Left lung (tissue), 14 donors: ENCODE measurements at places on chromosomes 5 and 9.

GRCh38 chr9:75551861-75552260, 338.6 kb upstream of the PCSK5 start:
- no peaks in the 10 kb centered on the region for H3K4me1 ChIP-seq
- no peak overlapping the region for H3K4me3 ChIP-seq
- no peaks in the 10 kb centered on the region for H3K36me3 ChIP-seq

- H3K4me1 ChIP-seq = no peaks in the 10 kb centered on the region
- no peak overlapping the region for H3K4me3 ChIP-seq
- H3K36me3 ChIP-seq = no peaks in the 10 kb centered on the region
- no peak for DNase-seq
These were observed 115.0 kb upstream of the SLIT3 start for GRCh38 chr5:169415948-169416347.

DNA sequence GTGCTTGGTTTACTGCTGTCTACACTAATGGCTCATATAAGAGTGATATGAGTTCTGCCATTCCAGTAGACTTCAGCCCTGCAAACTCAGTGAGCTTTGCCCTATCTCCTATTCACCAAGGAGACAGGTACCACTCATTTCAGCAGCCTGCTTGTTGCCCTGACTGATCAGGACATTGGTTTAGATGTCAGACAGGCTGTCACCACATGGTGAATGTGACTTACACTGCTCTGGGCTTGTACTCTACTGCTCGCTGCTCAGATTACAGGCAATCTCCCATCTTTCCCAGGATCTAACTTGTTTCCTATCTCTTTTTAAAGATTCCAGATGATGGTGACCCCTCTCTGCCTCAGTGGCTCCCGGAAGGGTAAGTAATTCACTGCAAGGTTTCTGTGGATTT, 123.3 kb upstream of the RUSC2 start:
- H3K4me1 ChIP-seq = no peaks in the 10 kb centered on the region
- no peaks in the 10 kb centered on the region for H3K27me3 ChIP-seq
- no peak overlapping the region for H3K27ac ChIP-seq
- no peak overlapping the region for H3K4me3 ChIP-seq
- DNase-seq = no peak
- peaks cover 22% of the 10 kb centered on the region for H3K36me3 ChIP-seq

GRCh38 chr9:83304686-83305085, 233.5 kb downstream of the FRMD3 start:
- H3K27me3 ChIP-seq = no peaks in the 10 kb centered on the region
- no peaks in the 10 kb centered on the region for H3K4me1 ChIP-seq
- no peak for DNase-seq
- H3K4me3 ChIP-seq = no peak overlapping the region

- H3K4me3 ChIP-seq = no peak overlapping the region
- DNase-seq = no peak
- H3K36me3 ChIP-seq = peaks cover 75% of the 10 kb centered on the region
- peaks cover 19% of the 10 kb centered on the region for H3K4me1 ChIP-seq
- no peaks in the 10 kb centered on the region for H3K27me3 ChIP-seq
- H3K27ac ChIP-seq = peak overlapping the region; percentile 1
These were observed 106.0 kb downstream of the SMARCA2 start for GRCh38 chr9:2120926-2121689.

DNA sequence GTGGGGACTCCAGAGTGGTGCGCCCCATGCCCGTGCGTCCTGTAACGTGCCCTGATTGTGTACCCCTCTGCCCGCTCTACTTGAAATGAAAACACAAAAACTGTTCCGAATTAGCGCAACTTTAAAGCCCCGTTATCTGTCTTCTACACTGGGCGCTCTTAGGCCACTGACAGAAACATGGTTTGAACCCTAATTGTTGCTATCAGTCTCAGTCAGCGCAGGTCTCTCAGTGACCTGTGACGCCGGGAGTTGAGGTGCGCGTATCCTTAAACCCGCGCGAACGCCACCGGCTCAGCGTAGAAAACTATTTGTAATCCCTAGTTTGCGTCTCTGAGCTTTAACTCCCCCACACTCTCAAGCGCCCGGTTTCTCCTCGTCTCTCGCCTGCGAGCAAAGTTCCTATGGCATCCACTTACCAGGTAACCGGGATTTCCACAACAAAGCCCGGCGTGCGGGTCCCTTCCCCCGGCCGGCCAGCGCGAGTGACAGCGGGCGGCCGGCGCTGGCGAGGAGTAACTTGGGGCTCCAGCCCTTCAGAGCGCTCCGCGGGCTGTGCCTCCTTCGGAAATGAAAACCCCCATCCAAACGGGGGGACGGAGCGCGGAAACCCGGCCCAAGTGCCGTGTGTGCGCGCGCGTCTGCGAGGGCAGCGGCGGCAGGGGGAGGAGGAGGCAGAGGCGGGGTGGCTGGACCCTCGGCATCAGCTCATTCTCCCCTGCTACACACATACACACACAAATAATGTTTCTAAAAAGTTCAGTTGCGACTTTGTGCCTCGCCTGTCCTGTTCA, 668 bp downstream of the GLIS3 start:
- H3K4me1 ChIP-seq = peaks cover 5% of the 10 kb centered on the region
- peak overlapping the region; percentile 92 for H3K27ac ChIP-seq
- no peaks in the 10 kb centered on the region for H3K36me3 ChIP-seq
- H3K27me3 ChIP-seq = no peaks in the 10 kb centered on the region
- H3K4me3 ChIP-seq = peak overlapping the region; percentile 60

GRCh38 chr9:18442629-18443491, 31.1 kb upstream of the ADAMTSL1 start:
- DNase-seq = peak; percentile 58
- no peak overlapping the region for H3K27ac ChIP-seq
- H3K27me3 ChIP-seq = no peaks in the 10 kb centered on the region
- H3K4me1 ChIP-seq = peaks cover 3% of the 10 kb centered on the region
- no peak overlapping the region for H3K4me3 ChIP-seq

GRCh38 chr9:22170556-22170955, 161.5 kb upstream of the CDKN2B start:
- no peaks in the 10 kb centered on the region for H3K27me3 ChIP-seq
- DNase-seq = no peak
- no peak overlapping the region for H3K27ac ChIP-seq
- H3K4me3 ChIP-seq = no peak overlapping the region
- H3K4me1 ChIP-seq = peaks cover 20% of the 10 kb centered on the region
- no peaks in the 10 kb centered on the region for H3K36me3 ChIP-seq
